ENCODE measurements at places on chromosomes 2 and 18.

- DNase-seq, result no peak
Observed at GRCh38 chr2:110960281-110960680, 160.4 kb upstream of the BCL2L11 start.

GRCh38 chr2:64562148-64562784 lies 38.1 kb downstream of the AFTPH start:
- no peak for DNase-seq

DNA sequence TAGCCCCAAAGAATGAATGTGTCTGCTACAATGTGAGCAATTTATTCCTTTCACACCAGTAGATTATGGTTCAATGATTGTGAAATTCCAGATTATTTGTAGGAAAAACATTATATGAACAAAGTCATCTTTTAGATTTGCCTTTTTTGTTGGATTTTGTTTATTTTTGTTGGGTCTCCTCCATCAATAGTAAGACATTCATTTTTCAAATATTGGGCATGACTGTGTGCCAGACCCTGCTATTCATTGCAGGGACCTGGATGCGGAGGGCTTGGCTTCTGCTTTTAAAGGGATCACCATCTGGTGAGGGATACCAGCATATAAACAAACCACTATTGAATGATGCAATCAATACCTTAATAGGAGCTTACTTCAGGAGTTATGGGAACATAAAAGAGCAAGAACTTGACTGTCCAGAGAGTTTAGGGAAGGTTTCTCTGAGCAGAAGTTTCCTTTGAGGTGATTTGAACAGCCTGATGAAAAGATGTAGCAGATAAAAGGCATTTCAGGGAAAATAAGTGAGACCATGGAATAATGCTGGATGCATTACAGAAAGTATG lies 486.7 kb downstream of the EPHA4 start:
- no peak for DNase-seq

DNA sequence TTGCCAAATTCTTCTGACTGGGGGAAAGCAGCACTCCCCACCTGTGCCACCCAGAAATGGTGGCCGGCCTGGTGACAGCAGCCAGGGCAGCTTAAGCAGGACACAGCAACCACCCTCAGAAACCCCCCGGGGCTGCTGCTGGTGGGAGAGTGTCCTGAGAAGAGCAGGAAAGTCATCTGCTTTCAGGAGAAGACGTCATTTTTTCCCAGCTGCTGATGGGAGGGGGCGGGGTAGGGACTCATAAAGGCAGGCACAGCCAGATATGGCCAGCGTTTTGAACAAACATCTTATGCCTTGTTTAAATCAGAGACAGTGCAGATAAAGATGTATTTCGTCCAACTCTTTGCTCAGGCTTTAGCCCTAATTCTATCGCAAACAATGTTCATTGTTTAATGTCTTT lies 139.5 kb downstream of the LRRC30 start:
- no peak for DNase-seq

DNA sequence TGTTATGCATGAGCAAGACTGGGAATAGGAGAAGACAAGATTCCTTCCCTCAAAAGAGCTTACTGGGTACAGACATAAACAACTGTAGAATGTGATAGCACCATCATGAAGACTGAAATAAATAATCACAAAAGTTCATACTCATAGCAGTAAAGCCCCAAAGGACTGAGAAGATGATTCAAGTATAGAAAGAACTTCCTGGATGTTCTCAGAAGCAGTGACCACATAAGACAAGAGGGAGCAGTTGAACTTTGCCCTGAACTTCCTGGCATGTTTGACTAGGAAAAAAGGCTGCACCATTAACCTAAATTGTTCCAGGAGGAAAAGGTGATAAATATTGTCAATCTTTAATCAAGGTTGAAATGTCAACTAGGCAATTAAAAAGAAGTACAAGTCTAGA lies 57.8 kb upstream of the CCDC141 start:
- DNase-seq, result no peak

GRCh38 chr2:140975237-140975636 lies 1155.6 kb downstream of the LRP1B start:
- no peak for DNase-seq

DNA sequence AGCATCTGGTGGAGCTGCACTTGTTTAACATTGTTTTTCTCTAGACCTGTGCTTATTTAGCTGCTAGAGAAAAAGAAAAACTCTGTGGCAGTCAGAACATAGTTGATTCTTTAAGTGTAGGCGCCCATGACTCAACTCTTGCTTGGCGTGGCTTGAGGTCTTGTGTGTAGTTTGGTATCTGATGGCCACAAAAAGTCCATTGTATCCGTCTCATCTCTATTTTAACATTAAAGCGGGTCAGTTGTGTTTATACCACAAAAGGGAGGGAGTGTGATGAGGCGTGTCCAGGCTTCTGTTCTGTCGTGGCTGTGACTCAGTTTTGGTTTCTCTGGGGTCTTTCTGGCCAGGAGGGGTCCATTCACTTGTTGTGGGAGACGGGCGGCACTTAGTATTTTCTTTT lies 24.2 kb upstream of the UGT1A8 start:
- no peak for DNase-seq

DNA sequence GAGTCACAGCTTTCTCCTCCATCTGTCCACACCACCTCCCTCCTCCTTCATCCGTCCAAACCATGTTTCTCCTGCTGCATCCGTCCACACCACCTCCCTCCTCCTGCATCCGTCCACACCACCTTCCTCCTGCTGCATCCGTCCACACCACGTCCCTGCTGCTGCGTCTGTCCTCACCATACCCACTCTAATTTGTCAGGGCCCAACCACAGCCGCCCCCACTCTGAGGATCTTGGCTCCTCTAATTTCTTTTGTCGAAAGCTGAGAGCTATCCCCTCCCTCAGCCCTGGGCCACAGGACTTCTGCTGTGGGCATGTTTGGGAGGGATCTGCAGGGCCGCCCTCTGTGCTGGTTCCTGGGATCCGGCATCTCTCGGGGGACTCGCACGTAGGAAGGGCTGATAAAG lies 67.4 kb downstream of the TPO start:
- no peak for DNase-seq

DNA sequence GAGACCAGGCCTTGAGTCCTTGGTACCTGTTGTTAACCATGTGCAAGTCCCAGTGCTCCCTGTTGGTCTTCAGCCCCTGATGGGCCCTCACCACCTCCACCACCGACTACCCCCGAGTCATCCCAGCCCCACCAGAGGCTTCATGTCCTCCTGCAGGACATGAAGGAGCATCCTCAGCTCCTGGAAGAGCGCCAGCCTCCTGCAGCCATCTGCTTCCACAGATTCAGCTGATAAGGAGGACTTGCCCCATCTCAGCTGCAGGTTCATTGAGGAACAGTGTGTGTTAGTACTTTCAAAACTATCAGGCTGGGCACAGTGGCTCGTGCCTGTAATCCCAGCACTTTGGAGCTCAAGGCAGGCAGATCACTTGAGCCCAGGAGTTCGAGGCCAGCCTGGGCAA lies 151.9 kb downstream of the ATP9B start:
- DNase-seq, result no peak

GRCh38 chr2:233865838-233866237 lies 2.3 kb downstream of the MSL3B start:
- DNase-seq, result no peak

DNA sequence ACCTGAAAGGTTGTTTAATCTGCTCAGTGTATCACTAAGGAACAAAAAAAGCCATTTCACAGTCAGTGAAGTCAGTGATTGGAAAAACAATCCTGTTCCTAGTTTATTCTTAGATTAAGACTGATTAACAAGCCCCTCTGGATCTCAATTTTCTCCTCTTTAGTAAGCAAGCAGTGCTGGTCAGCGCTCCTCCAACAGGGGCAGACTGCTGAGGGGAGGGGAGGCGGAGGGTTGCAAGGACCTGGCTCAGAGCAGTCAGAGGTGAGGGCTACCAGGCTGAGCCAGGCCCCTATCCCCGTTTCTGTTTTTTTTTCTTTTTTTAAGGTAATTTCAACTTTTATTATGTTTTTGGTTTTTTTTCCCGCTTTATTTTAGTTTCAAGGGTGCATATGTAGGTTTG lies 24.7 kb upstream of the KCNS3 start:
- DNase-seq, result no peak

DNA sequence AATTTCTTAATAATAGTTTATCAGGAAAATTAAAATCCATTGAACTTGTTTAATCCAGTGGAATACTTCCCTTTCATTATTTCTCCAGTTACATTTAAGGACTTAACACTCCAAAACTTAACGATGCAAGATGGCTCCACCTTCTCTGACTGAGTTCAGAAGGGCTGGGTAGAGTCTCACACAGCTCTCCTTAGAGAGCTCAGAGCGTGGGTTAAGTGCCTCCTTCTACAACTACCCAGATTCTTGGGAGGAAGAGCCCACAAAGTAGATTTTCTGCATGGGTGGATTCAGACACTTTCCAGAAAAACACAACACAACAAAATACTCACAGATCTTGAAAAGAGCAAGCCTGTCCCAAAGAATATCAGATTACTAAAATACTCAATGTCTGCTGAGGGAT lies 130.6 kb downstream of the THADA start:
- DNase-seq, result no peak

GRCh38 chr2:138078153-138078552 lies 113.9 kb downstream of the HNMT start:
- DNase-seq, result no peak

GRCh38 chr18:710418-711300 lies 1.8 kb downstream of the ENOSF1 start:
- no peak for DNase-seq

DNA sequence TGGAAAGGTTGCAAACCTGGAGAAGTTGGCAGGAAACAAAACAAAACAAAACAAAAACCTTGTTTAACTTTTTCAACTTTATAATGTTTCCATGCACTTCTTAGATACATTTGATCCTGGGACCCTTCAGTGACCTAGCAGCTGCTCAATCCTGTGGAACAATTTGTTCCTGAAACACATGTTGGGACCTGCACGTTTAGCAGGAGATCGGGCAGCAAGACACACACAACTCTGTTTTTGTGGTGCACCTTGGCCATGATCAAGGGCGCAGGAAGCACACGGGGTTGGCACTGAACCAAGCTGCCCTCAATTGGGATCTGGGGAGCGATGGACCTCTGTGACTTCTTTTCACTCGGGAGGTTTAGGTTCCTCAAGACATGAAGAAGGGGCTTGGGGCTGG lies 268.7 kb downstream of the LOXHD1 start:
- no peak for DNase-seq

- no peak for DNase-seq
Observed at GRCh38 chr18:505483-506122, 5.1 kb upstream of the COLEC12 start.

DNA sequence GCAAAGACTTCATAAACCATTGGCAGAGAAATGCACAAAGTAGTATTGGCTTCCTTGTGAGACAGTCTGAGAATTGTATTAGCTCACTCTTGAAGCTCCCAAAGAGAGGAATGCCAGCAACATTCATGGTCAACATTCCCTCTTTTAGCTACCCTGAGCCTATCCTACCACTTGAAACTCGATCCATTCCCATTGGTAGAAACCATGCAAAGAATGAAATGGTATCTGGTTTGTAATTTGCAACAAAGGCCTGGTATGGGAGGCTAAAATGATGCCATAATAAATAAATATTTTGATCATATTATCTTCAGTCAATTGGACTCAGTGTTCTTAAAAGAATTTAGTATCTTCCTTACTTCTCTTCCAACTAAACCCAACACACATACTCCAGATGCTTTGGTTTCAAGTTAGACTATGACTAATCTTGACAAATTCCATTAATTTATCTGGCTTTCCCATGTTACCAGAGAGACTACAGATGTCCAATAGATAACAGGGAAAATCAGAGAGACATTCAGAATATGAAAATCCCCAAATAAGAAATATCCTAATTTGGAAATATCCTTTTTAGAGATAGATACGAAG lies 102.9 kb downstream of the DHRS9 start:
- no peak for DNase-seq

GRCh38 chr2:18433872-18434271 lies 126.6 kb downstream of the RDH14 start:
- no peak for DNase-seq

DNA sequence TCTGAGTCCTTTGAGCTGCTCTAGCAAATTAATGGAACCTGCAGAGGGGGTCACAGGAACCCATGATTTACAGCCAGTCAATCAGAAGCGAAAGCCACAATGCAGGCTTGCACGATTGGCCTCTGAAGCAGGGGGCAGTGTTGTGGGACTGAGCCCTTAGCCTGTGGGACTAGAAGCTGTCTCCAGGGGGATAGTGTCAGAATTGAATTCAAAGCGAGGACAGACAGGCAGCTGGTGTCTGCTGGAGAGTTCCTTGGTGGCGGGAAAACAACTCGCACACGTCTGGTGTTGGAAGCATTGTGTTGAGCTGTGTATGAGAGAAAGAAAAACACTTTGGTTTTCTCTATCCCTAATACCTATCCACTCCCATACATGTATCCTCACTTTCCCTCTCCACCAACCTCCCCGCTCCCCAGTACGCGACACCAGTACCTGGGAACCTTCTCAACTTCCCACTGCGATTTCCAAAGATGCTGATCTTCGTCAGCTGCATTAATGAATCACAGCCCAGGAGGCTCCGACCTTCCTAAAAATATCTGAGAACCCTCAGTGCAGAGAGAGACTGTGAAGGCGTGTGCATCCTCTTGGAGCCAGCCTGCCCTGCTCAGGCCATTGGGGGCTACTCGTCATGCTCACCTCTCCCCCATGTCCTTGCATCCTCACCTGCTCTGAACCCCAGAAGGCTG lies 88.2 kb downstream of the HS1BP3 start:
- no peak for DNase-seq

- no peak for DNase-seq
Observed at GRCh38 chr2:143378996-143379395, 249.8 kb downstream of the ARHGAP15 start.

DNA sequence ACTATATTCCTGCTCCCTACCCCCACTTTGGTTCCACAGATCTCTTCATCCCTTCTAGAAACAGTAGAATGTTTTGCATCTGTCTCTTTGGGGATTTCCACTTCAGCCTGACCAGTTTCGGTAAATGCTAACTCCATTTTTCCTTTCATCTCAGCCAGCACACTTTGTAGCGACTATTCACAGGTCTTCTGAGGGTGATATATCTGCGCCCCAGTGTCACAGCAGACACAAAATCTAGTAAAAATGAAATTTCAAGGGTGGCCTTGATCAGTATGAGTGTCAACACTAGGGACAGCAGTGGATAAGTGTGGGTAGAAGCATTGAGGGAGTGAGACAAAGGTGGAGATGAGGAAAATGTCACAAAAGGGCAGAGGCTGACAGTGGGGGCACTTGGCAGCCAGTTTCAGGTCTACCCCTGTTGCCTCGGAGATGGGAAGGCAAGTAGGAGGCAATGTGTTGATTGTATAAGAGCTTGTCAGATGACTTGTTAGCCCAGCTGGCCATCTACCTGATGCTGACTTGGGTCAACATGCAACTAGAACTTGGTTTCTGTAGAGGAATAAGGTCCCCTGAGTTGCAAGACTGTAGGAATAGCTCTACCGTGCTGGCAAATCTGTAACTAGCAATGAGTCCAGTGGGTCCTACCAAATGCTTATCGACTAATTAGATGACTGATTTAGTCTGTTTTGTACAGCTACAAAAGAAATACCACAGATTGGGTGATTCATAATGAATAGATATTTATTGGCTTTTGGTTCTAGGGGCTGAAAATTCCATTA lies 60.7 kb downstream of the CXCR4 start:
- no peak for DNase-seq

GRCh38 chr18:61589724-61590065 lies 256.5 kb downstream of the CDH20 start:
- DNase-seq, result no peak
